Activated gamma-delta T cell treated with anti-CD3 and anti-CD28 coated beads, Interleukin-2, amount 50 U/mL, for 16 hours (primary cell): ENCODE measurements at places on chromosomes 5 and 9.

DNA sequence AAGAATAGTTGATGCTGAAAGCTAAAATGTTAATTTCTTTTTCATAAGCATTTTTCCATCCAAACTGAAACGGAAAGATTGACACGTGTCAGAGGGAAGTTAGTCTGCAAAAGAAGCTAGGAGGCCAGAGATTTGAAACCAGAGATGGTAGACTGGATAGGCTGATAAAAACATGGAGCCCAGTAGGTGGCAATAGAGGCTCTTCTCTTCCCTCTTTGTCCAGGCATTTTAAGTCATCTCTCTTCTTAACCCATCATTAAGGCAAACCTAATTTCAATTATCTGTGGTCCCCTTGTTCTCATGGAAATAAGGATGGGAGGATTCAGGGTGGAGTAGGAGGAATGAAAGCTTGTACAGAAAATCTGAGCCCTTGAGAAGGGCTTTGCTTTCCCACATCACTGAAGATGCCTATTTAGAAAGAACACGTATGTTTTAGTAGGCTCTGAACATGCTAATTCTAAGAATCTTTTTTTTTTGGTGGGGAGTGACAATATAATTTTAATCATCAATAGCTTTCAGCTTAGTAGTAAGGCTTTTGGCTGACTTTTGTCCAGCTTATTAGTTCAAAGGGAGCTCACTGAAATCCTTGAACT, 66.6 kb downstream of the ZNF474 start:
- DNase-seq: no peak

DNA sequence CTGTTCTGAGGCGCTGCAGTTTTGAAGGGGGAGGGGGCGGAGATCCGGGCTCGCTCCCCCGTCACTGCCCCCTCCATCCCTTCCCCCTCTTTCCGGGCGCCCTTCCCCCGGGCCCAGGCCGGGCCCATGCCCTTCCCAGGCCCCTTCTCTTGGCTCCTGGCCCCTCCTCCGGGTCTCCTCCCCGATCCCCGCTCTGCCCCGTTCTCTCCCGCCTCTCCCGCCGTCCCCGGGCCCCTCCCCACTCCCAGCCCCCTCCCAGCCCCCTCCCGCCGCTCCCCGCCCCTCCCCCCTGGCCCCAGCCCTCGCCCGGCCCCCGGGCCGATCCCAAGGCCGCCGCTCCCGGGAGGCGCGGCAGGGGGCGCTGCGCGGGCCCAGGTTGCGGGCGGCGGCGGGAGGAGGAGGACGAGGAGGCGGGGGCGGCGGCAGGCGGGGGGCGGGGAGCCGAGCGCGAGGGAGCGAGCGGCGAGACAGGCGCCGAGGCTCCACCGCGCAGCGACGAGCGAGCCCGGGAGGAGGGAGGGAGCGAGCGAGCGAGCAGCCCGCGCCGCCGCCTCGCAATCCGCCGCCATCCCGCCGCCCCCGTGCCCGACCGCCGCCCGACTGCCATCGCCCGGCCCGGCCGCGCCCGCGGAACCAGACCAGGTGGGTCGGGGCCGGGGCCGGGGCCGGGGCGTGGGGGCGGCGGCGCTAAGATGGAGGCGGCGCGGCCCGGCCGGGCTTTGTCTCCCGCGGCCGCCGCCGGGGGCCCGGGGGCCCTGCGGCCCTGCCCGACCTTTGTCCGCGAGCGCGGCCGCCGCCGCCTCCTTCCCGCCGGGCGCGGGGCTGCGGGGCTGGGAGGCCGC, at the start of gene PRRC2B:
PRRC2B (plus strand) TSS at position 465 of the 842 bp plus-strand sequence. CDS start 36,059 bp downstream, outside the sequence.
- peak; percentile 78 for DNase-seq

GRCh38 chr5:126875303-126875785, 98.4 kb downstream of the LMNB1 start:
- no peak for DNase-seq

GRCh38 chr9:87512311-87512710, 14.6 kb downstream of the DAPK1 start:
- no peak for DNase-seq

DNA sequence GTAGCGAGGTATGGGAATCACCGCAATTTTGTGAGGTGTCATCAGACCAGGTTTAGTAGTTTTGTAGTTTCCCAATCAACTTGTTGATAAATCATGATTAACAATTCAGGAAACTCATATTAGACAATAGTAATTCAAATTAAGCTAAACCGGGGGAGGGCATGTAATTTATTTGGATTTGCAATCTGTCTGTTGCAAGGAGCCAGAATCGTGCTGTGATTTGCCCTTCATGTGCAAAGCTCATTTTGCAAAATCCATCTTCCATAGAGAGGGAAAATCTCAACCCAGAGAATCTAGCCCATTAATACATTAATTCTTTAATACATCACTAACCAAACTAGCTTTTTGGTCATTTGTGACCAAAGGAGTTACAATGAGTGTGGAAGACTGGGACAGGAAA, 164.7 kb upstream of the TRPM3 start:
- DNase-seq: no peak

DNA sequence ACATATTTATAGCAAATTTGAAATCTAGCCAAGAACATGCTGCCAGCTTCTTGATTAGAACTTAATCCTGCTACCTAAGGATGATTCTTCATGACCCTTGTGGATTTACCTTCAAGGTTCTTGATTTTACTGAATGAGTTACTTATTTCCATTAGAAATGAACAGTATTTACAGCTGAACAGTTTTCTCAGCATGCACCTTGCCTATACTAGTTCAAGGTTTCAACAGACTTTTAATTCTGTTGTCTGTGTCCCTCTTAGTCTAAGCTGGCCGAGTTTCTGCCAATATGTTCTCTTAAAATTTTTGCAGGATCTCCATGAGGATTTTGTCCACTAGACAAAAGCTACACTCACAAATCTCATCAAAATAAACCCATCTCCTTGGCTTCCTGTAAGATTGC, 188.8 kb upstream of the ST8SIA4 start:
- DNase-seq: no peak

GRCh38 chr9:5375790-5376477, 36.3 kb upstream of the RLN1 start:
- no peak for DNase-seq
